ENCODE measurements at places on chromosomes 1 and 21. TPM values are rescaled to one million over a fixed set of nuclear protein-coding genes. Genes with fewer than 3 reads are reported as not detected.

The RGS21 gene
- not detected for total RNA-seq

The OLFM3 gene
- total RNA-seq: not detected

The PTGFR gene
- total RNA-seq: 2.3 TPM

The NRIP1 gene
- 137 TPM for total RNA-seq

The C1orf21 gene
- total RNA-seq: 184 TPM

The ICOSLG gene
- total RNA-seq: 3.6 TPM

The GJB3 gene
- not detected for total RNA-seq

The IL10 gene
- total RNA-seq: 0.44 TPM

The GPR52 gene
- 0.28 TPM for total RNA-seq

The ZMYND12 gene
- 1.0 TPM for total RNA-seq

The KLHDC8A gene
- not detected for total RNA-seq

The FCN3 gene
- 3.4 TPM for total RNA-seq

The SFN gene
- 26.7 TPM for total RNA-seq

The C1orf87 gene
- not detected for total RNA-seq

The HMCN1 gene
- 1.8 TPM for total RNA-seq

The FCRL6 gene
- not detected for total RNA-seq

The PTGER3 gene
- total RNA-seq: 0.50 TPM

The GUCA2B gene
- total RNA-seq: not detected

The AMPD1 gene
- 73.4 TPM for total RNA-seq

The OR2L5 gene
- not detected for total RNA-seq

Measured in psoas muscle (tissue), 8 donors.